ENCODE measurements at places on chromosomes 16 and 17.

DNA sequence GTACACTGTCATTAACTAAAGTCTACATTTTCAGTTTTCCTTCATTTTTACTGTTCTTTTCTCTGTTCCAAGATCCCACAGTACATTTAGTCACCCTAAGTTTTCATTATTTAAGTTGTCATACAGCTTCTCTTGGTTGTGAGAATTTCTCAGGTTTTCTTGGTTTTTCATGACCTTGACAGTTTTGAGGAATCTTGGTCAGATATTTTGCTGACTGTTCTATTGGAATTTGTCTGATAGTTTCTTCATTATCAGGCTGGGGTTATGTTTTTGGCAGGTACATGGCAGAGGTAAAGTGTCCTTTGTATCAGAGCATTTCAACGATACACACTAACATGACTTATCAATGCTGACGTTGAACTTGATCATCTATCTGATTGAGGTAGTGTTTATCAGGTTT lies 19.6 kb downstream of the MBTD1 start:
- no peak for DNase-seq

DNA sequence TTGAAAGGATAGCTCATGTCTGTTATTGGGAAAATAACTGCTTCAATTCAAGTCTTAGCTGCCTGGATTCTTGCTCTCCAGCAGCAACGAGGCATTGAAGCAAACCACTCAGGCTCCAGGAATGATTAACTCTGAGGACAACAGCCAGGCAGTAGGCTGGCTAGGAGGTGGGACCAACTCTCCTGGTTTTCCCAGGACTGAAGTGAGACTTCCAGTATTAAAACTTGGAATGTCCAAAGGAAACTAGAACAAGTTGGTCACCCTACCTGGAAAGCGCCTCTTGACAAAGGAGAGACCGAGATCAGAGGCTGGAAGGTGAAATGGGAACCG lies 100.7 kb downstream of the SALL1 start:
- no peak for DNase-seq

GRCh38 chr17:8629371-8630226 lies 926 bp downstream of the MYH10 start:
- peak; percentile 45 for DNase-seq

GRCh38 chr16:15141586-15141985 lies 47.5 kb upstream of the RRN3 start:
- DNase-seq = no peak

- DNase-seq = no peak
Observed at GRCh38 chr17:35809855-35810461, 674 bp downstream of the TAF15 start.

DNA sequence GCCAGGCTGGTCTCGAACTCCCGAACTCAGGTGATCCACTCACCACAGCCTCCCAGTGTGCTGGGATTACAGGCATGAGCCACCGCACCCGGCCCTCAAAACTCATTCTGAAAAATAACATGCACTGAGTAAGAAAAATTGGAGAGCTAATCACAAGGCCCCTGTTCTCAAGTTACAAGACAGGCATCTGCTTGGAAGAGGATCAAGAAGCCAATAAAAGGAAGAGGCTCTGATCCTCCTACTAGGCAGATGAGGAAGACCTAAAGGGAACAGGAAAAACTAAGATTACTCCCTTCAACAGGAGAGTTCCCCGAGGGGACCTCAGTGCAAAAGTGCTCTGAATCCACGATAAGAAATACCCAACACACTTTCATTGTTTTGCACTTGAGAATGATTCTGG lies 18.4 kb downstream of the BLMH start:
- no peak for DNase-seq

DNA sequence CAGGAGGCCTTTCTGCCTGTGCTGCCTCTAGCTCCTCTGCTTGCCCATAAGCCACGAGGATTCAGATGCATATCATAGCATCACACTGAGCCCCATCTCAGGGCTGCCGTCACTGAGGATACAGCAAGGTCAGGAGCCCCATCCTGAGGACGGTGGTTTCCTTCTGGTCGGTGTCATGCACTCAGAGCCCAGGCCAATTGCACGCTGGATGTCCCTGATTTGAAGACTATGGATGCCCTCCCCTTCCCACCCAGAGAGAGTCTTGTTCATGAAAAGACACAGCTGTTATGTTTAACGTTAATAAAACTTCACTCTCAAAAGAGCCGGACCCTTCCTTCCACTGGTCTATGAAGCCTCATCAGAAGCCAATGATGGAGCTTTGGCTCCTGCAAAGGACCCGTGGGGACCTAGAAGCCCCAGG lies 19.9 kb downstream of the COTL1 start:
- DNase-seq = no peak

- no peak for DNase-seq
Observed at GRCh38 chr16:24111724-24112302, 144.3 kb upstream of the CACNG3 start.

DNA sequence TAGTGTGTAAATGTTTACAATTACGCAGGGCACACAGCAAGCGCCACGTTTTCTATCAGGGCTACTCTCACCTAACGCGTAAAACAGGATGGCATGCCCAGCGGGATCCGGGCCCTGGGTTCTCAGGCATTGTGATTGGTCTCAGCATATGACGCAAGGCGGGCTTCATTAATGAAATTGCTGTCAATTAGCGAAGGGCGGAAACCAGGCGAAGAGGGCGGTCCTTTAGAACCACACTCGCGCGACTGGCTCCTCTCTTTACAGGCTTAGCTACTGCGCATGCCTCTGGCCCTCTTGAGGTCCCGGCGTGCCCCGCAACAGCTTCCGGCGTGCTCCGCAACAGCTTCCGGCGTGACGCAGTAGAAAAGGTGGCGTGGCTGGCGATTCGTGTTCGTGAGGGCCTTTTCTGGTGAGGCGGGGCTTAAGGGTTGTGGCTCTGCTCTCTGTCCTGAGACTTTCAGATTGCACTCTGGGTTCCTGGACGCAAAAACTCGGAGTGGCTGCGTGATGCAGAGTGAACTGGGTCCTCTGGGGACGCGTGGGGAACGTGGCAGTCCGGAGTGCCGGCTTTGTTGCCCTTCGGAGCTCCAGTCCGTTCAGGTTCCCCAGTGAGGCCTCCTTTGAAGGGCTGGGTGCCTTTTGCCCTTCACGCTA lies 9.2 kb downstream of the OR2C1 start:
- DNase-seq = peak; percentile 92

DNA sequence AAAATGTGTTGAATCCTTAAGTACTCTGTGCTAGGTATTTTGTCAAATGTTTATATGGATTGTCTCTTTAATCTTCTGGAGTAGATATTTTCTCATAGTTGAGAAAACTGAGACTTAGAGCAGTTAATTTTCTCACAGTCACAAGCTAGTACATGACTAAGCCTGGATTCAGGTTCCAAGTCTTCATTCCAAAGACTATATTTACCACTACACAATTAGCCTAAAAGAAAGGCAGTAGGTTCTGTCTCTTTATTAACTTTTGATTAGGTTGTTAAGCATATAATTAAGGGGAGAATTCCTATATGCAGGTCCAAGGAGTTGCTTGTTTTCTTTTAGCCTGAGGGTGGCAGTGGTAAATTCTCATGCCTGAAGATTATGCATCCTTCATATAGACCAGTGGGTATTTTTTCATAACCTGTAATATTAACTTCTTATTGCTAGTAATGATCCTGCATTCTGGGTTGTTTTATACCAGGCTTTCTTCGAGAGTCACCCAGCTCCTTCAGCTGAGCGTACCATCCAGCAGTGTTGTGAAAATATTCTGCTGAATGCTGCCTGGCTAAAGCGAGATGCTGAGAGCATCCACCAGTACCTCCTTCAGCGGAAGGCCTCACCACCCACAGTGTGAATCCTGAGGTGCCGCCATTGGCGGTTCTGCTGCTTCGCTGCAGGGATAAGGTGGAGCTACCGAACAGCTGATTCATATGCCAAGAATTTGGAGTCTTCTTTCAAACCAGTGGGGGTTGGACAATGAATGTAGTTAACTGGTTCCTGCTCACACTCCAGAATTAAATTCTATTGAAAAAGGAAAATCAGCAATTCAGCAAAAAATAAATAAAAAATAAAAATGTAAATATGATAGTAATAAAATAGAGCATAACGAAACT lies 28.2 kb upstream of the KPNB1 start:
- no peak for DNase-seq

DNA sequence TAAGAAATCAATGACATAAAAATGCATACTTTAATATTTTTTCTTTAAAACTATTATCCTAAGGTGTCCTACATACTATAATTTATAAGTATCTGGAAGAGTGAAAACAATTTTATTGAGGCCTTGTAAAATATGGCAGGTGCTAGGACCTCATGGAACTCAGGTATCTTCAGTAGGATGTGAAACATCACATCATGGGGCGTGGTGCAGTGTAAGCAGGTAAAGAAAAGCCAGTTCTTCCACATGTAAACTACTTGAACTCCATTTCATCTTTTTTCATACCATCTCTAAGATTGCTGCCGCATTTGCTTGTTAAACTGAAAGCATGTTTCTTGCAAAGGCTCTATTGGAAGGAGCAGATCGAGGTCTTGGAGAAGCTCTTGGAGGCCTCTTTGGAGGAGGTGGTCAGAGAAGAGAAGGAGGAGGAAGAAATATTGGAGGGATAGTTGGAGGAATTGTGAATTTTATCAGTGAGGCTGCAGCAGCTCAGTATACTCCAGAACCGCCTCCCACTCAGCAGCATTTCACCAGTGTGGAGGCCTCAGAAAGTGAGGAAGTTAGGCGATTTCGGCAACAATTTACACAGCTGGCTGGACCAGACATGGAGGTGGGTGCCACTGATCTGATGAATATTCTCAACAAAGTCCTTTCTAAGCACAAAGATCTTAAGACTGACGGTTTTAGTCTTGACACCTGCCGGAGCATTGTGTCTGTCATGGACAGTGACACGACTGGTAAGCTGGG lies at the start of gene CAPNS2:
TSS of gene CAPNS2 (plus strand) at position 253 of the 744 bp plus-strand sequence. CDS start at position 326, 73 bp downstream.
- no peak for DNase-seq

GRCh38 chr16:53372992-53373871 lies 61.0 kb upstream of the RBL2 start:
- DNase-seq = no peak

DNA sequence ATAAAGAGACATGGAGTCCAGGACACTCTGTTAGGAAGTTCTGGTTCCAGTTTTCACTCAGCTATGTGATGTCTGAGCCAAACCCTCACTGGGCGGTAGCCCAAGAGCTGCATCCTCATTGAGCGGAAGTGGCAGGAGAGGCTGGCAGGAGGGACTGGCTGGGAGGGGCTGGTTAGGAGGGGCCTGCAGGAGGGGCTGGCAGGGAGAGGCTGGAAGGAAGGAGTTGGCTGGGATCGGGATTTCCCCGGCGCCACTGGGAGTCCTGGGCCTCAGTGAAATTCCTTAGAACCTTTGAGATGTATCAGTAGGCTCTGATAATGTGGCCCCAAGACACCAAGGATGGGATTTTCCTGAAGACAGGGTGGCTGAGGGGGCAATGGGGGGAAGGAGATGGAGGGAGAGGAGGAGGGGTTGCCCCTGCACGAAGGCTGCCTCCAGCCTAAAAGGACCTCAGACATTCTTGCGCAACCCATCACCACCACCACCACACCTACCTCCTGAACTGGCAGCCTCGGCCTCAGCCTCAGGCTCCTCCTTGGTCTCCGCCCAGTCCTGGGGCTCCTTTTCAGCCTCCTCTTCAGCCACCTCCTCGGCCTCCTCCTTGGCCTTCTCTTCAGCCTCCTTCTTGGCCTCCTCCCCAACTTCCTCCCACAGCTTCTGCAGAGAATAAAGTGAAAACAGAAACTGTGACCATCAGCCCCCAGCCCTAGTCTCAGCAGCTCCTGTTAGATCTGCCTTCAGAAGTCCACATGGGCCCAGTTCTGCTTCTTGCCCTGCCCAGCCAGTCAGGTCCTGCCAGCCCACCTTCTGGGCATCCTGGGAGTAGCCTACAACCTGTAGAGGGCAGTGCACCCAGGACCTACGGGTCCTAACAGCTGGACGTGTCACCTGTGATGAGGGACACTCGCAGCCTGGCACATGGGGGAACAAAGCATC lies 31.7 kb downstream of the CNGB1 start:
- no peak for DNase-seq

DNA sequence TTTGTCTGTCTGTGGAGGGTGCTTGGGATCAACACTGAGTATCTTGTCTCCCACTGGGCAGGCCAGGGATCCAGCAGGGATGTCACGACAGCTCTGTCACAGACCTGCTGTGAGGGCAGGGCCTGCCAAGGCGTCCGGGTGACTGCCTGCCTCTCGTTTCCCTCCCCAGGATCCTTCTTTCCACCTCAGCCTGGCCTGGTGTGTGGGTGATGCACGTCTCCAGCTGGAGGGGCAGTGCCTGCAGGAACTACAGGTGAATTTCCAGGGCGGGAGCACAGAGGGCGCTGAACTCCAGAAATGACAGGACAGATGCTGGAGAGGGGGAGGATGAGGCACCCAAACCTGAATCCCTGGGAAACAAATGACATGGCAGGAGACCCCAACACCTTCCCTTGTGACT lies 6.8 kb upstream of the MMP15 start:
- no peak for DNase-seq

DNA sequence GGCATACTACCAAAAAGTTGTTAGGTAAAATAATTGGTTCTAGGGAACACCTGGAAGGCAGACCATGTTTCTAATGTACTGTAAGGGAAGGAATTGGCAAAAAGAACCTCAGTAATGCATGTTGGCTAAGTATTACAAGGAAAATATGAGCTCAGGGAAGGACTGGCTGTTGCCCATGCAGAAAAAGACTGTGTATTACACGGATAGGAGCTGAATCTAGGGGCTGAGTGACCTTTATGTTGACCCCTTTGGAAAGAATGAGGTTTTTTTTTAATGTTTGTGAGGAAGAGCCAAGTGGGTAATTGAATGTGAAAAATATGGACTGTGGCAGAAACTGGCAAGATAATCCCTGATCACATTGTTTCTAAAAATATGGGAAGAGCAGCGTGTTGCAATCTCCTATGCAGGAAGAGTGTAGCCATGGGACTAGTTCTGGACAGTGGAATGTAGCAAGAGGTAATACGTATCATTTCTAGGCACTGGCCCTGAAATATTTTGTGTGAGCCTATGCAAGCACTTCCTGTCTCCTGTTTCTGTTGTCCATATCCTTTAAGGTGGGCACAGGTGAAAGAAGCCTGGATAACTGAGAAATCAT lies 95.1 kb upstream of the CNTNAP4 start:
- no peak for DNase-seq

- no peak for DNase-seq
Observed at GRCh38 chr16:17936766-17937402, 399.7 kb downstream of the NPIPA8 start.

GRCh38 chr17:41785859-41786226 lies 668 bp downstream of the JUP start:
- no peak for DNase-seq

DNA sequence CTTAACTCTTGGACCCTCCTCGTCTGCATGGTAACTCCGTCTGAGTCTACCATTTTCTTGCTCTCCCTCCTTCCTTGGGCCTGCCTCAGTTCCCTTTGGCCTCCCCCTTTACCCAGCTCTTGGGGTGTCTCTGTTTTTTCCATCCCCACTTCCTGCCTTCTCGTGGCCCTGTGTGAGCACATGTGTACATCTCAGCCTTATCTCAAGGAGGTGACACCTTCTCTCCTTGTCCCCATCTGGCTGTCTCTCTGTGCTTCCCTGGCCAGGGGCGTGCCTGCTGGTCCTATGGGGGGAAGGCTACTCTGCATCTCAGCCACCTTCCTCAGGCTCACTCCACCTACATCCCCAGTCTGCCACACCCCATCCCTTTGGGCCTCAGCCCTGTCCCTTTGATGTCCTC lies 6.6 kb downstream of the CTF1 start:
- DNase-seq = no peak
